ENCODE measurements at places on chromosomes 7 and 10. TPM values are rescaled to one million over a fixed set of nuclear protein-coding genes. Genes with fewer than 3 reads are reported as not detected.

TMEM213 gene
- not detected for total RNA-seq

MNX1 gene
- not detected for total RNA-seq

MOGAT3 gene
- total RNA-seq, result not detected

VAX1 gene
- not detected for total RNA-seq

PTF1A gene
- total RNA-seq, result not detected

OR2A12 gene
- not detected for total RNA-seq

DPCD gene
- 48.4 TPM for total RNA-seq

FAM25C gene
- total RNA-seq, result not detected

LIPF gene
- total RNA-seq, result not detected

Data from GM23338 (cell line).